ENCODE measurements at places on chromosomes 11 and 22. TPM values are rescaled to one million over a fixed set of nuclear protein-coding genes. Genes with fewer than 3 reads are reported as not detected.

- no peak for DNase-seq
Observed at GRCh38 chr11:115317277-115318185, 186.7 kb downstream of the CADM1 start.

- no peak for DNase-seq
Observed at GRCh38 chr11:58227956-58228615, 632 bp downstream of the OR10Q1 start.

DNA sequence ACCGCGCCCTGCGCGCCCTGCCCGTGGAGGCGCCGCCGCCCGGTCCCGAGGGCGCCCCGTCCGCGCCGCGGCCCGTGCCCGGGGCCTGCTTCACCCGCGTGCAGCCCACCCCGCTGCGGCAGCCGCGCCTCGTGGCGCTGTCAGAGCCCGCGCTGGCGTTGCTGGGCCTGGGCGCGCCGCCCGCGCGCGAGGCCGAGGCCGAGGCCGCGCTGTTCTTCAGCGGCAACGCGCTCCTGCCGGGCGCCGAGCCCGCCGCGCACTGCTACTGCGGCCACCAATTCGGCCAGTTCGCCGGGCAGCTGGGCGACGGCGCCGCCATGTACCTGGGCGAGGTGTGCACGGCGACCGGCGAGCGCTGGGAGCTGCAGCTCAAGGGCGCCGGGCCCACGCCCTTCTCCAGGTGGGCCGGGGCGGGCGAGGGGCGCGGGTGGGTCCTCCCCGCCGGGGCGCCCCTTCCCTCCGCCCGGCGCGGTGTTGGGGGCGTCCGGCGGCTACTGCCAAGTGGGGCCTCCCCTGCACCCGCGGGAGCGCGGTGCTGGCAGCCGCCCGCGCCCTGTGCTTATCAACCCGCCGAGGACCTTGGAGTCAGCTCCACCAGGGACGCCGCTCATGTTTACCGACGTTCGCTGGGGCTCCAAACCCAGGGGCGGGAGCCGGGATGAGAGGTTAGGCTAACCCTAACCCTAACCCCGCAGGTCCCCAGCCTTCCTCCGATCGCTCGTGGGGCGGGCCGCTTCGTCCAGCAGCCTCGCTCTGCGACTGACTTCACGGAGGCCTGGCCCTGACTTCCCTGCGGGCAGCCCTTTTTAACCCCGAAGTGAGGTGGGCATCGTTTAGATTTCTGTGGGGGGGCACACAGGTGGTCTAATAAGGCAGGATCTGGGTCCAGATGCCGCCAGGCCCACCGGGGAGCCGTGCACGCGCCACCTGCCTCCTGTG is 649 bp downstream of the SELENOO start:
- DNase-seq, result no peak

The SDHAF2 gene
- 51.6 TPM for total RNA-seq

DNA sequence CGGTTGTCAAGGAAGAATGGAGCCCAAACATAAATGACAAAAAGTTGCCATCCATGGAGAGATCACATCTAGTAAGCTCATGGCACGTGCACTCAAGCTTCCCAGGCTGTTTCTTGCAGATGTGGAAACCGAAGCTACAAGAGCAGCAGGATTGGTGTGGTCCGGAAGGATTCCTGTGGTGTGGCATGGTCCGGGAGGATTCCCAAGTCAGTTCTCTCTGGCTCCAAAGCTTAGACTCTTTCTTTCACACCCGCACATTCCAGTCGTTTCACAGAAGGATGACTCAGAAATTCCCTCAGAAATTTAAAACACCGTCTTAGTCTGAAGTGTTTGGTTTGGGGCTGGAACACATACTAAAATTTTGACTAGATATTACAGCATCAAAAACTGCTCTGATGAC is 78.0 kb upstream of the DRD2 start:
- no peak for DNase-seq

DNA sequence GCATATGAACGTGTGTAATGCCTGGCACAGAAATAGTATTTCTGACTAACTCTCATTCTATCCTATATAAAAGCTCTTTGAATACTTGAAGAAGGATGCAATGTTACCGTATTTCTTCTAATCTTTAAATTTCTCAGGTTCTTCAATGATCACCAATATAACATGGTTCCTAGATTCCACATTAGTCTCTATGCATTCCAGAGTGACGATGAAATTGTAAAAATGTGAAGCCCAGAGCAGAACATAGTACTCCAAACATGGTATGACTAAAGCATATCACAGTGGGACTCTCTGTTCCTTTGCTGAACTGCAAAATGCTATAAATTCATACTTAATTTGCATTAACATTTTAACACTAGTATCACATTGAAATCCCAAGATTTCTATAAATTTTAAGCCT is 877.6 kb upstream of the CHORDC1 start:
- no peak for DNase-seq

The KRTAP5-1 gene
- not detected for total RNA-seq

GRCh38 chr11:24264868-24265267 is 232.0 kb upstream of the LUZP2 start:
- no peak for DNase-seq

DNA sequence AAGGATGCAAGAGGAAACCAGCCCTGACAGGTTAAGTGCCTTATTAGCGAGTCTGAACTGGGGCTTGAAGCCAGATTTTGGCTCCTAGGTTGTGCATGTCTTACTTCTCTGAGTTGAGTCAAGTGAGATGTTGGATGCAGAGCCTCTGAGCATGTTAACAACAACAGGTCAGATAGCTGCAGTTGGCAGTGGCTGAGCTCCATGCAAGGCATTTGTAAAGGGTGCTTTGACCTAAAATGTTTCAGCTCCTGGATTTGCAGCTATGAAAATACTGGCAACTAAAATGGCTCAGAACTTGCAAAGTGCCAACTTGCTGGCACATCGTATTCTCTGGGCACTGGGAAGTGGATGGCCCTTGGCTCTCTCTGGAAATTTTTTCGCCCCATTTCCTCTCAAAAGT is 16.4 kb upstream of the CSRP3 start:
- no peak for DNase-seq

The CST6 gene
- total RNA-seq, result not detected

DNA sequence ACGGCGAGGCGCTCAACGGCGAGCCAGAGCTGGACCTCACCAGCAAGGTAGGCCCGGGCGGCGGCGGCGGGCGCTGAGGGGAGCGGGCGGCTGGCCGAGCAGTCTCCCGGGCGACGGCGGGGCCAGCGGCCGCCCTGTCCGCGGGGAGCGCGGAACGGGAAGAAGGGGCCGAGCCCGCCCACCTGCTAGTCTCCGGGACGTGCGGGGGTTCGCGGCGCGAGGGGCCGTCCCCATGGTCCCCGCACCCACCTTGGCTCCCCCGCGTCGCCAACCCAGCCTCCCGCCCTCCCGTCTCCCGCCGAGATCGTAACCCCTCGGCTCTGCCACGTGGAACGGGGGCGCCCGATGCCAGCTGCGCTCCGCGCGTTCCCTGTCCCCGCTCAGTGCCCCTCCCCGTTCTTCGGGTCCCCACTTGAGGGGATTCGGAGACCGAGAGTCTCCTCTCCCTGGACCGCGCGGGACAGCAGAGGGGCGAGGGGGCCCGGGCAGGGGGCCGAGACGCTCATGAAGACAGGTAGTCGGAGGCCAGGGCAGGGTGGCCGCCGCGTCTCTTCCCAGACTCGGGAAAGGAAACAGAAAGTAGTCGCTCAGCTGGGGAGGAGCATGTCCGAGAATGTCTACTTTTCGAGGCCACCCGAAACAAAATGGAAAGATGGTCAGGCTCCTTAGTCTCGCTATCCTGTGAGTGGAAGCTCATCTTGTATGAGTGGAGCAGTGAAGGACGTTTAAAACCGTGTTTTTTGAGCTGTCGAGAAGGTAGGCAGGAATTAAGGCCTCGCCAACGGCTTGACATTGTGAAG is 557 bp downstream of the GTPBP1 start:
- DNase-seq, result peak; percentile 52

DNA sequence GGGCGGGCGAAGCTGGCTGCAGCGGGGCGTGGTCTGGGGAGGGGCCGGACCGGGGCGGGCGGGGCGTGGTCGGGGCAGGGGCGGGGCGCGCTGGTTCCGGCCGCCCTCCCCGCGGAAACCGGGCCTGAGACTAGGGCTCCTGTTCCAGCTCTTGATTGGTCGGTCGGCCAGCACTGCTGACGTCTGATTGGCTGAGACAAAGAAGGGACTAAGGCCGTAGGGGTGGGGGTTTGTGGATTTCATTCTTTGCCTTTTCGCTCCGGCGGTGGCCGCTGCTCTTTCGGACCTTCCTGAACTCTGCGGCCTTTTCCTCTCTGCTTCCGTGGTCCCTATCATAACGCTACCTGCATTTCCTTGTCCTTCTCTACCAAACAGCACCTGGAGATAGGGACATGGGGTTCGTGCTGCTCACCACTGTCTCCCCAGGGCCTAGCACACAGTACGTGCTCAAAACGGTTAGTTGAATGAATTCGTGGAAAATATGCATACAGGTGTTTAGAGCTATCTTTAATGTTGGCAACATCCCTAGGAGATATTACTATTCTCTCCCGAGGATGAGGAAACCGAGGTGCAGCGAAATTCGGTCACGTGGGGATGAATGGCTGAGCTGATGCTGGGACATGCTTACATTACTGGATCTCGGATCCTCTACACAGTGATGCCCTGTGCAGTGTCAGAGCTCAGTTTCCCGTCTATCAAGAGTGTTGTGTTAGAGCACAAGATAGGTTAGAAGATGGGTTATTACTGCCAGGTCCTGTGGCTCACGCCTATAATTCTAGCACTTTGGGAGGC is 62.8 kb downstream of the NFAM1 start:
- peak; percentile 89 for DNase-seq

The TTC36 gene
- 0.99 TPM for total RNA-seq

- no peak for DNase-seq
Observed at GRCh38 chr11:79488286-79488685, 47.5 kb upstream of the TENM4 start.

GRCh38 chr22:43289976-43290721 is 53.0 kb downstream of the SCUBE1 start:
- no peak for DNase-seq

DNA sequence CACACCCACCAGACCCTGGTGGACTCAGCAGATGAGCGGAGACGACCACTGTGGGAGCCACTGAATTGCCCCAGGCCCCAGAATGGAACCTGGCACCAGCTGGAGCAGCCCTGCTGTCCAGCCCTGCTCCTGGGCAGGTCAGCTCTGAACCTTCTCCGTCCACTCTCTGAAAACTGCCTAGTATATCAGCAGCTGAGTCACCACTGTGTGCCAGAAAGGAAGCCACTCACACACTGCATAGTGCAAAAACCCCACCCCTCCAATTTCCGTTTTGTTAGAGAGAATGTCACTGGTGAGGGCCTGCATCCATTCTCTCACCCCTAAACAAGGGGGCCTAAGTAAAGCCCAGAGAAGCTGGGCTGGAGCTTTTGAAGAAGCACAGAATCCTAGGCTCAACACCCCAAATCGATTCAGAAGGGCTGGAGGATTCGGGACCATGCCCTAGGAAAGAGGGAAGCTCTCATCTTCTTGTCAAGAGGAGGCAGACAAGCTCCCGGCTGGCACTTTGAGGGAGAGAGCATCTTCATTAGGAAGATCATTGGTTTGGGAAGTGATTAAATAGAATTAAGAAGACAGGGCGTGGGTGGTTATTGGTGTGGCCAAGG is 44.5 kb downstream of the GALNT18 start:
- DNase-seq, result no peak

DNA sequence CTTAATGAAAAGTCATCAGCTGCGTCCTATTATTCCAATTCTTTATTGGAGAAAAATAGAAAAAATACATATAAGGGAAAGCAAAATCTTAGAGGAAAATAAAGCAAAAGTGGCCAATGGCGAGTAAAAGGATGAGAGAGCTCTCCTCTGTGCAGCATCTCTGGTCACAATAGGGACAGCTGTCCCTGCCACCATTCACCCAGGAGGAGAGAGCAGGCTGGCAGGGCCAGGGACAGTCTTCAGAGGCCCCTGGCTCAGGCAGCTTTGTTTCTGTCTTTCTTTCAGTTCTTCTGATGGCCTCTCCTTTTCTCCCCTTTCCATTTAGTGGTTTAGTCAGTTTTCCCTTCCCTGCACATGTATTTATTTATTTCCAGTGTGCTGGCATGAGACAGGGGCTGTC is 941.3 kb downstream of the NTM start:
- DNase-seq, result no peak
